ENCODE measurements at places on chromosomes 6 and 20.

- DNase-seq = no peak
These were observed 2.3 kb downstream of the CCND3 start for GRCh38 chr6:41939176-41939847.

DNA sequence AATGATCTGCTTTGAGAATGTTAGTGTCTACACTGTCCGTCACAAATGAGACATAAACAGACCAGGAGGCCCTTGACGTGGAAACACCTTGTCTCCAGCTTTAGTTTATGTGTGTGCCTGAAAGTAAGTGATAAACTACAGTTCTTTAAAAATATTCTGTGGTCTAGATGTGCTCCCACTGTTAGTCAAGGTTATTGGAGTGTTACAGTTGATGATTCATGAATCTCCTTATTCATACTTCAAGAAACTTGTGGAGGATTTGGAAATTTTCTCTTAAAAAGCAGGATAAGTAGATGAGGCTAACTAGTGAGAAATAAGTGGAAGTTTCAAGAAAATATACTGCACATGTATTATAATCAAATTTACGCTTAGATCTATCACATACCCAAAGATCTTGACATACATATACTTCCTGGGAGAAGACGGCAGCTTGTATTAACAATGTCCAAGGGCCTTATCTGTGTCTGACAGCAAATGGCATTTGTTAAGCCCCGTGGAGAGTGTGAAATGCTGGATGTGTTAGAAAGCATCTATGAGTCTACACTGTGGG is 90.5 kb upstream of the MBOAT1 start:
- no peak for DNase-seq

- DNase-seq = no peak
These were observed 251.9 kb downstream of the SOD2 start for GRCh38 chr6:159440911-159441703.

DNA sequence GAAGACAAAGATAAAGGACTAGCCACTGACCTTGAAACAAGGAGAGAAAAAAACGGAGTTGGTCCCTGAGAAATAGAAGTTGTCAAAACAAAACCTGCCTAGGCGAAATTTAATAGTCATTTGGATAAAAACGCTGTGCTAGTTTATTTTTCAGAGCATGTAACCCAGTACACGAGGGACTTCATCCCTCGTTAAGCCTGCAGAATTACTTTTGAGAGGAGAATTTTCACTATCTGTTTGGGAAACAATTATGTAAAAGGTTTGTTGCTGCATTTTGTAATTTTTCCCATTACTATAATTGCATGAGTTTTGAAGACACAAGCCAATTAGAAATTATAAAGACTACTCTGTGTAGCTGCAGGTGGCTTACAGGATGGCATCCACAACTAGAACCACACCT is 71.6 kb upstream of the MAP3K7 start:
- no peak for DNase-seq

- DNase-seq = no peak
These were observed 51.2 kb upstream of the LYRM2 start for GRCh38 chr6:89689732-89690131.

DNA sequence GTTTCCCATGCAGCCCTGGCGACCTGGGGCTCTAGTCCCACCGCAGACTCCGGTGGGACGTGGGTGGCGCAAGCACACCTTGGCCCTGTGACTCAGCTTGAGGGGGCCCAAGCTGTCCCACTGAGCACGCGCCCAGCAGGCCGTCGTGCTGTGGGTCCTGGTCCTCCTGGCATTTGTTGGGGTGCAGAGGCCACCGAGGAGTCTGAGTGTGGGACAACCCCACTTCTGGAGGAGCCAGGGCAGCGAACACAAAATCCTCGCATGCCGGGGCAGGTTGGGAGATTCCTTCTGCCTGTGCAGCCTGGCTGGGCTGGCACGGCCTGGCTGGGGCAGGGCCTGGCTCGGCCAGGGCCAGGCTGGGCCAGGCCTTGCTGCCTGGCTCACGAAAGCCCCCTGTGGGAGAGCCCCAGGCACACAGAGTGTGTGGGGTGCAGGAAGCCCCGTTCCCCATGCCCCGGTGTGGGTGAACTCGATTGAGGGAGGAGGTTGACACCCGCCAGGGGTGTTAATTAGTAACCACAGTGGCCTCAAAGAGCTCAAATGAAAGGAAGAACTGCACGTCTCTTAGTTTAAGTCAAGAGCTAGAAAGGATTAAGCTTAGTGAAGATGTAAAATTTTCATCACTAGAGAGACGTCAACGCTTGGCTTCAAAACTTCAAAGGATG is 1808.5 kb upstream of the DEFB115 start:
- DNase-seq = no peak

GRCh38 chr6:73030257-73030656 is 195.0 kb downstream of the KHDC1L start:
- DNase-seq = no peak

- no peak for DNase-seq
These were observed 1.3 kb downstream of the ZNF76 start for GRCh38 chr6:35260591-35261570.

- DNase-seq = no peak
These were observed 80.8 kb downstream of the AIG1 start for GRCh38 chr6:143141442-143141841.

- no peak for DNase-seq
These were observed 38.7 kb downstream of the DUSP22 start for GRCh38 chr6:330948-331347.

DNA sequence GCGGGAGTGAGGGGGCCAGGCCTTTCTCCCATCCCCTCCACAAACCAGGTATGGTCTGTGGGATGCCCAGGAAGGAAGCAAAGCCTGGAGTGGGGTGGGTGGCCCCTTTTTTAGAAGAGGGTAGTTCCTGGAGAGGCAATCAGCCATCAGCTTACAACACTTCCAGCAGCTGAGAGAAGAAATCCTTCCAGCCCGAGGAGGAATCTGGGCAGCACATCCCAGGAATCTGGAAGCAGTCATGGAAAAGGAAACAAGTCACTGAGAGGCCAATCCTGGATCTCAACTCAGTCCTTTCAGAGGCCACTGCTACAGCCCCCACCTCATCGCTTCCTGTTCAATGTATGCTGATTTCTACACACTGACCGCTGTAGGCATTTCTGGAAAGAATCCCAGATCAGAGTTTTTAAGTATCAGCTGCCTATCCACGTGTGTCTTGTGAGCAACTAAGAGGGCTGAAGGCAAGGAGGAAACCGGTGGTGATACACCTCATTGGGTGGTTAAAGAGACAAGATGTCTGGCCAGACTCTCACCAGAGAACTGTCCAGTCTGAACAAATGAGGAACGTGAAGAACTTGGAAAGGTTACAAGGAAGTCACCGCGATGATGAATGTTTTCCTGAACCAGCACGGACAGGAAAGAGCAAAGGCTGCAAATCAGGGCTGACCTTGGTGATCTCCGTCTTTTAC is 92.9 kb upstream of the SHLD1 start:
- peak; percentile 85 for DNase-seq

DNA sequence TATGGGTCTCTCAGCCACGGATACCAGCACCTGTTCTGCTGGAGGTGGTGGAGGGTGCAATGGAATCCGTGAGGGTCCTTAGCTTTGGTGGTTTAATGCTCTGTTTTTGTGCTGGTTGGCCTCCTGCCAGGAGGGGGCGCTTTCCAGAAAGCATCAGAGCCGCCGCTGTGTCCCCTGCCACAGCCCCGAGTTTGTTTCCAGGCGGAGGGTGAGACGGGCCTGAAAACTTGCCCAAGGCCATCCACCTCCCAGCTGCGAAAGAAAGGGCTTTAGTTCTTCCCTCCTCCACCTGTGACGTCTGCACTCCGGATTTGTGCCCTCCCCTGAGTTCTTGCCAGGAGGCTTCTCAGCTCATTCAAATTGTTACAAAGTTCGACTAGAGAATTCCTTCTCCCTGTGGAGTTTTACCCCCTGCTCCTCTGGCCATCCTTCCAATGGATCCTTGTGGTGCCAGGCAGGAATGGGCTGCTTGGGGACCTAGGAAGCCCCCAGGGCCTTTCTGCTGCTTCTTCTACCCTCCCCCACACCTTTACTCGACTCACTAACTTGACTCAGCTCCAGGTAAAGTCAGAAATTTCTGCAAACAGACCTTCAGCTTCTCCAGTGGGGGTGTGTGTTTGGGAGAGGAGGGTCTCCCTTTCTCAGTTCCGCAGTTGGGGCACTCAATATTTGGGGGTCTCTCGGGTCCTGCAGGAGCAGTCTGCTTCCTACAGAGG is 873.7 kb downstream of the KIF16B start:
- no peak for DNase-seq

- DNase-seq = no peak
These were observed 19.9 kb downstream of the JARID2 start for GRCh38 chr6:15265787-15266186.

Data from HTR-8/SVneo (cell line).